ENCODE measurements at places on chromosomes 6 and 20.
A peak's percentile ranks its signal among the peaks of the same experiment; 100 is the strongest.

DNA sequence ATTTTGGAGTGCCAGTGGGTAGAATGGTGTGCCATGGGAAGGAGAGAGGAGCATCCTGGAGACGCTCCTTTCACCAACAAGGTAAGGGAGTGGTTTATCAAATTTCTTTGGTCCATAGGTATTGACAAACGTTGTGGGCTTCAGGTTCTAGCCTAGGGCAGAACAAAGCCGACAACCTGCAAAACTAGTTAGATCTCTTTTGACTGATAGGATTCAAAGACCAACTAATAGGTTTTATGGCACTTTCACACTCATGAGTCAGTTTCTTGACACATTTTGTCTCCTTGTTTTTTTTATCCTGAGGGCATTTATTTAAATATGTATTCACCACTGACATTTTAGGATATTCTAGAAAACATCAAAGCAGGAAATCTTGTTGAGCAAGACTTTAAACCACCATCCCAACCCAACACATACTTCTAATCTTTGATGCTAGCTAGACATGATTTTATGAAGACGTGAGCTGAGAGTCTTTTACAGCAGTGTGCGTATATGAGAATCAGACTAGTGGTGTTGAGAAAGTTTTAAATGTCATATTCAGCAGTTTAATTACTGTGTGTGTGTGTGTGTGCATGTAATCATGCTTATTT is 370.4 kb upstream of the HSF2 start:
- no peak for DNase-seq

DNA sequence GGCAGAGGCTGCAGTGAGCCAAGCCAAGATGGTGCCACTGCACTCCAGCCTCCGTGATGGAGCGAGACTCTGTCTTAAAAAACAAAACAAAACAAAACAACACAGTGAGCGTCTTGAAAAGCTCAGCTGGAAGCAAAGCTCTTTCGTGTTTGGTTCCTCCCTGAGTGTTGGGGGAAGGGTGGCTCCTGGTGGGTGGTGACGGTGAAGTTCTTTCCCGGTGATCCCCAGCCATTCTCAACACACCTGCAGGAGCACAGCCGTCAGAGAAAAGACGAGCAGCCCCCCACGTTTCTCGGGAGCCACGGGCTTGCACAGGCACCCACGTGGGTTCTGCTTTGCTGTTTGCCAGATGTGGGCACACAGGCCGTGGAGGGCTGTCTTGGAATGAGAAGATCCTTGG is 3.2 kb downstream of the BHLHE23 start:
- no peak for DNase-seq

- no peak for DNase-seq
Measured at GRCh38 chr6:49499126-49499525, 597 bp upstream of the GLYATL3 start.

DNA sequence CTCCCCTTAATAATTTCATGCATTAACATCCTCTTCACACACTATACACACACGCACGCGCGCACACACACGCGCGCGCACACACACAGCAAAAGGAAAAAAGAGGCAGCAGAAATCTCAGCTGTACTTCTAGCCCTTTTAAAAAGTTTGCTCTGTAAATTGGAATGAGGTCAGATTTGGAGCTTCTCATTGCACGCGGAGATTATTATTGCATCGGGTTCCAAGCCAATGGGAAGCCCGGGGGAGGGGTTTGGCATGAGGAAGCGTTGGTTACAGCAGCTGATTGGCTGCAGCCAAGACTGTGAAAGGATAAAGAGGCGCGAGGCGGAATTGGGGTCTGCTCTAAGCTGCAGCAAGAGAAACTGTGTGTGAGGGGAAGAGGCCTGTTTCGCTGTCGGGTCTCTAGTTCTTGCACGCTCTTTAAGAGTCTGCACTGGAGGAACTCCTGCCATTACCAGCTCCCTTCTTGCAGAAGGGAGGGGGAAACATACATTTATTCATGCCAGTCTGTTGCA is at the start of gene SOX4:
Gene SOX4, plus strand, starts transcription at position 340 of the 515 bp plus-strand sequence. CDS start 784 bp downstream, outside the sequence.
- peak; percentile 74 for DNase-seq

DNA sequence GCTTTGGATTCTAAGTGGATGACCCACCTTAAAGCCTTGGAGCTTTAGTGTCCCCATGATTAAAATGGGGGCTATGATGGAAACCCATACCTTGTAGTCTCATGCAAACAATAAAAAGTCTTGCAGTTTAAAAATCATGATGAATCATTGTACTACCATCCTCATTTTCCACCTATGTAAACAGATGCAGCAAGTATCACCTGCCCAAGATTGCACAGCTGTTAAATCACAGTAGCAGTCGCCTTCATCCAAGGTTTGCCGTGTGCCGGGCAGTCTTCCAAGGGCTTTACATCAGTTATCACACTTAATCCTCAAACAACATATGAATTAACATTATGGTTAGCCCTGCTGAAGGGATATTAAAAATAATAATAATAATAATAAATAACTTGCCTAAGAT is 210.3 kb downstream of the FOXA2 start:
- DNase-seq = no peak
